ENCODE measurements at places on chromosomes 3 and 15.

GRCh38 chr3:179432451-179432850 lies 18.8 kb downstream of the GNB4 start:
- DNase-seq: no peak

DNA sequence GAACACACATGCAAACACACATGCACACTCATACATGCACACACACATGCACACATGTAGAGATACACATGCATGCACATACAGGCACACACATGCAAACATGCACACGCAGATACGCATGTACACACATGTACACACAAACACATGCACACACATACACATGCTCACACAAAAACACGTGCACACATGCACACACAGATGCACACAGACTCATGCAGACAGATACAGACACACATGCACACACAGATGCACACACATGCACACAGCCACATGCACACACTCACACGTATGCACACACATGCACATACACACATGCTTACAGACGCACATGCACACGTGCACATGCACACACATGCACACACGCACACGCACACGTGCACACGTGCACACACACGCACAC lies 37.3 kb upstream of the ALG1L2 start:
- DNase-seq: no peak

DNA sequence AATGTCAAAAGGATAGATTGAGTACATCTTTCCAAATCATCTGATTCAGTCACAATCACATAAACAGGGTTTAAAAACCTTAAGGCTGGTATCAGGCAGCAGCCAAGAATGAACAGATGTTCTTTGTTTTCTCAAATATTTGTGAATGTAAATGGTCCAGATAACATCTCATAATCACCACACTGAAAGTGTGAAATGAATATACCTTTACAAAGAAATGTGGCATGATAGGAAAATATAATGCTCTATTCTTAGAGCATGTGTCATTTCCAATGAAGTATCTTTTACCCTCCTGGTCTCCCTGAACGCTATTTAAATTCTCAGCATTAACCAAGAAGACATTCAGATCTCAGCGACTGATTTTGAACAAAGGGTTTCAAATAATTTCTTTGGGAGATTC lies 8.8 kb upstream of the ACTC1 start:
- no peak for DNase-seq

DNA sequence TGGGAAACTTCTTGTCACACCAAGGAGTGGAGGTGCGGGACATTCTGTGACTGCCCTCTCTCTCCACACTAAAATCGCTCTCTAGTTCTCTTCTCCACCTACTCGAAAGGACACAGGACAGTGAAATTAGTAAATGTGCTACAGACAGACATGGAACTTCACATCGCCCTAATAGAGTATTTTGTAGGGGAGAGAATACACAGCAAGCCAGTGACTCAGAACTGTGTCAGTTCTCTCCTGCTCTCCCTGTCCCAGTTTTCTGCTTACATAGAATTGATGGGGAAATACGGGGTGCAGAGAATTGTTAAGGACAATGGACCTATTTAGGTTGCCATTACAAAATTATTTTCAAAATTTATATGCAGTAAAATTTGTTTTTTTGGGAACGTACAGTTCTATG lies 159.6 kb upstream of the GADL1 start:
- DNase-seq: no peak

All from cardiac fibroblast (primary cell).